ENCODE measurements at places on chromosomes 16 and 17. TPM values are rescaled to one million over a fixed set of nuclear protein-coding genes. Genes with fewer than 3 reads are reported as not detected.

The PRSS22 gene
- 9.5 TPM for total RNA-seq

The PMFBP1 gene
- total RNA-seq, result 0.52 TPM

- no peak for DNase-seq
Observed at GRCh38 chr16:20650400-20651166, 46.9 kb downstream of the ACSM1 start.

- DNase-seq, result no peak
Observed at GRCh38 chr16:67530013-67530939, 1.6 kb downstream of the RIPOR1 start.

- DNase-seq, result no peak
Observed at GRCh38 chr16:58464916-58465731, 34.8 kb upstream of the NDRG4 start.

The TVP23A gene
- not detected for total RNA-seq

The GNGT2 gene
- total RNA-seq, result 1.4 TPM

- DNase-seq, result no peak
Observed at GRCh38 chr16:66740010-66740409, 11.4 kb downstream of the DYNC1LI2 start.

The PSME3 gene
- 126 TPM for total RNA-seq

GRCh38 chr16:25126820-25127232, 15.3 kb downstream of the LCMT1 start:
- no peak for DNase-seq
